ENCODE measurements at places on chromosomes 3 and 15.
A peak's percentile ranks its signal among the peaks of the same experiment; 100 is the strongest.

DNA sequence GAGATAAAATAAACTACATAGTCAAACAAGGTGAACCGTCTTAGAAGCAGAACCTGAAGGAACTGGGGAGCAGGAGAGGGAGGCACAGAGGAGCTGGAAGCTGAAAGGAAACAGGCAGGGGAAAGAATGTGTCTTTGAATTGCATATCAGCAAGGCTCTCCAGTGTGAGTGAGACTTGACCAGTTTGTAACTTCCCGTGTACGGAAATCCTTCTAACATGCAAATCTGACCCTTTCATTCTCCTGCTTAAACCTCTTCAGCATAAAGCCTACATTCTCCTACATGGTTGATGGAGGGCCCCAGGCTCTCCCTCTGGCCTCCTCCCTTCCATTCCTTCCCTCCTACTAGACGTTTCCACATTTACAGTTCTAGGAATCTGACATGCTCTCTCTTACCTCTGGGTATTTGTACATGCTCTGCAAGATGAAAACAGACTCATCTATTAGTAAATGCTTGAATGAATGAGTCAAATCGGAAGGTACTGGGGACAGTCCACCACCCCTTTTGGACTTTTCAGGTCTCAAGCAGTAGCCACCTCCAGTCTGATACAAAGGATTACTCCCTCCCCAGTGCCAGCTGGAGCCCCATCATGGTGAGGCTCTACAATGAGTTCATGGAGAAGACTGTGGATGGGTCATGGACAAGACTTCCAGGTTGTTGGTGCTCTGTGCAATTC, 6.1 kb upstream of the SLC25A38 start:
- DNase-seq, result no peak

DNA sequence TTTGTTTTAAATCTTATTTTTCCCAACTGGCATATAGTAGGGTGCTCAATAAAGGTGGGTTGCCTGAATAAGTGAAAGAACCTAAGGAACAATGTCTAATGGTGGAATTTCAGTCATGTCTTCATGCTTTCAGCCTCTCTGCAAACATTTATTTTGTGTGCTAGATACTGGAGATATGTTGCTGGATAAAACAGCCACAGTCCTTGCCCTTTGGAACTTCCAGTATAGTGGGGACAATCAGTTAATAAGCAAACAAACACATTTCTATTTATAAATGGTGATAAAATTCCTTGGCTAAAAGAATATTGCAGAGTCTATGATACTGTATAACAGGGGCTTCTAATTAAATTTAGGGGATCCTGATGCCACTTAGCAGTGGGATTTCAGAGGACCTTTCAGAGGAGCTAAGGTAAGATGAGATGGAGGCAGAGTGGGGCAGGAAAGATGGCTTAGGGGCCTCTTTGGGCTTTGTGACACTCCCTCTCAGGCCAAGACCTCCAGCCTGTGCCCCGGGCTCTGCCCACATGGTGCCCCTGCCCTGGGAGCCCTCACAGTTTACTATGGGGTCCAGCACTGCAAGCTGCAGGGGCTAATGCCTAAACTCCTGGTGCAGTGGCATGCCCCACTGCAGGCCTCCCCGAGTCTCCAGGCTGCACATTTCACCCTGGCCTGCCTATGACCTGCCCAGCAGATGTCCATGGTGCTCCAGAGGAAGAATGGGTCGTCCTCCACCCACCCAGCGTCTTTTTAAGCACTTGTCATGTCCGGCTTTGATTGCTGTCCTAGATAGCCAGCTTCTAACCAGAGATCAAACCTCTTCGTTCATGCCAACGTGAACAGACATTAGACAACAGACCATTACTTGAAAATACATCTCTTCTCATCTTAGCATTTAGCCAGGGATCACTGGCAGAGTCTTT, 61.6 kb upstream of the PRR23C start:
- peak; percentile 1 for DNase-seq

DNA sequence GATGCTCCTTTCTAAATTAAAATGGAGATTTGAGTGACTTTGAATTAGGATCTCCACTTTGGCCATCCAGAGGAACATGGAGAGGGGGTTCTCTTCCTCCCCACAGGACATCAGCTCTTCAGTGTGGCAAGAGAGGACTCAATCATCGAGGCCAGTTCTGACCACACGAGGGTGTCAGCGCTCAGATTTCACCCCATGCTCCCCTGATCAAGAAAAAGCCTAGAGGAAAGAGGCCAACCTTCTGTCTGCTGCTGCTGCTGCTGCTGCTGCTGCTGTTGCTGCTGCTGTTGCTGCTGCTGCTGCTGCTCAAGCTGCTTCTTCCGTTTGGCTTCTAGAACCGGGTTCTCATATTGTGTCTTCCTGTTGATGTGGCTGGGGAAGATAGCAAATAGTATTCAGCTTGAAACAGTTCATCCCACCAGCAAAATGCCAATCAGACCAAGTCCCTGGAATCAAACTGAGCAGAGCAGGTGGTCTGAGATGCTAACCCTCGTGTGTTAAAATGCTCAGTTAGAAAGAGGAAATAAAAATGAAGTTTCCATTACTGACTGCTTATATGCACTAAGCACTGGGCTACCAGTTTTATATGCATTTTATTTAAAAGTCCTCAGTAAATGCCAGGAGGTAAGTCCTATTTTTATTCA, 599.0 kb downstream of the MAGI1 start:
- DNase-seq, result peak; percentile 42

DNA sequence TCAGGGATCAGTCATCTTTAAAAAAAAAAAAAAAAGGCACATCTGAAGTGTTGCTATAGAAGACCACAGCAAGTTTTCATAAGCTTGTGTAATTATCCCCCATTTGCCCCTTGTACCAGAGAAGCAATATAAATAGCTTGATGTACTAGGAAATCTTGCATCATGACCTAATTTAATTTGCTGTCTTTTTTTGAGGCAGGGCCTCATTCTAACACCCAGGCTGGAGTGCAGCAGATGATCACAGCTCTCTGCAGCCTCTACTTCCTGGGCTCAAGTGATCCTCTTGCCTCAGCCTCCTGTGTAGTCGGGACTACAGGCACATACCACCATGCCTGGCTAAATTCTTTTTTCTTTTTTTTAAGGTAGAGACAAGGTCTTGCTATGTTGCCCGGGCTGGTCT, 88.7 kb downstream of the ARIH1 start:
- no peak for DNase-seq

DNA sequence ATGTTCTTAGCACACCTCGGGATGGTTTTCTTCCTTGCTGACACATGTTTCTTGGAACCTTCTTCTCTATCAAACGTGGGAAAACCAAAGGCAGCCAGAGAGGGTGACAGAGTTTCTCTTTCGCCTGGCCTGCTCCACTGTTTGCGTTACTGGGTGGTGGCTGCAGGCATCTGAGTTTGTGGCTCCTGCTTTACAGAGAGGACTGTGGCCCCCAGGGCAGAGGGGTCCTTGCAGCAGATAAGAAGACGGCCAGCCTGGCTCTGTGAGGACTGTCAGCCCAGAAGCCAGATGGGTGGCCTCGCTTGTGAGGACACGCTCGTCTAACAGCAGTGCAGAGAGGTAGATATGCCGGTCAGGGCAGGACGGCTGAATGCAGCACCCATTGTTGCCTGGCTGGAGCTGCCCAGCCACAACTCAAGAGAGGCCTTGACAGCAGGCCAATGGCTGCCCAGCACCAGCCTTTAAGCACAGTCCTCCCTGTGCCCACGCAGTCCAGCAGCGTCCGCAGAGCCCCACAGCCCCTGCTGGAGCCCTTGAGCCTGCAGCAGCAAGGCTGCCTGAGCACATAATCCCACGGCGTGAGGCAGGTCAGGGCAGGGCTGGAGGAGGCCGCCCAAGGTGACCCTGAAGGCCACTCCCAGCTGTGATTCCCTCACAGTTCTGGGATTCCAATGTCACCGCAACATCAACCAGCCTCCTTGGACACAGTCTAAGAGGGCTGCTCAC, 15.0 kb upstream of the SPTBN5 start:
- peak; percentile 26 for DNase-seq

- no peak for DNase-seq
Observed at GRCh38 chr3:73874606-73875369, 250.0 kb upstream of the PDZRN3 start.

DNA sequence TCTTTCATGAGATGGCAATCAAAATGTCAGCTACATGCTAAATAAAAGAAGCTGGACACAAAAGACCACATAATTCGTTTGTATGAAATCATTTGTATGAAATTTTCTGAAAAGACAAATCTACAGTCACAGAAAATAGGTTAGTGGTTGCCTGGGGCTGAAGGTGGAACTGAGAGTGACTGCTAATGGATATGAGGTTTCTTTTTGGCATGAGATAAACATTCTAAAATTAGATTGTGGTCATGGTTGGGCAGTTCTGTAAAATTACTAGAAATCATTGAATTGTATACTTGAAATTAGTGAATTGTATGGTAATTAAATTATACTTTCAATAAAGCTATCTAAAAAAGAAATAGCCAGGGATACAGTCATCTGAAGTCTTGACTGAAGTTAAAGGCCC, 2.7 kb upstream of the DMXL2 start:
- no peak for DNase-seq

DNA sequence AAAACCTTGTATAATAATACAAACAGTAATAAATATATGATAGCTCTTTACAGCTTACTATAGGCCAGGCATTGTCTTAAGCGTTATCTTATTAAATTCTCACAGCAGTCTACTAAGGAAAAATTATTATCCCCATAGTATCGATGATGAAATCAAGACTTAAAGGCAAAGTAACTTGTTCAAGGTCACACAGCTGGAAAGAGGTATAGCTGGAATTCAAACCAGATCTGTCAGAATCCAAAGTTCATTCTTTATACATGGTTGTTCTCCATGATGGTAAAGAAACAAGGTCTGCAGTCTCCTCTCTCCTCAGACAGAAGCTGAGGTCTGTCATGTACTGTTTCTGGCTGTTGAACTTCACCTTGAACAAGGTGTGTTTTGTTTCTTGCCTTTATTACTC, 15.4 kb upstream of the SLC22A13 start:
- no peak for DNase-seq

DNA sequence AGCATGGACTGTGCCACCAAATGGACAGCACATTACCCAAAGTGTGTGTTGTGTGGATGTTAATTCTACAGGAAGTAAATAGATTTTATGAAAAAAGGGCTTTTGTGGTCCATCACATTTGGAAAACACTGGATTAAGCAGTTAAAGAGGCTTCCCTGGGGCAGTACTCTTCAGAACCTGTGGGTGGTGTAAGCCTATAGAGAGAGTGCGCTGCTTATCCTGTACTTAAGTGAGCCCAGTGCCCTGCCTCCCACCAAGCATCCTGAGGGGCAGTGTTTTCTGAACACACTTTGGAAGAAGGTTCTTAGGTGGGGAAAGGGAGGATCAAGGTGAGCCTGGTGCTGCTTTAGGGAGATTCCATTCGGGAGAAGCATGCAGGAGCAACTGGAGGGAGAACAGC, 10.9 kb downstream of the TTLL3 start:
- no peak for DNase-seq

DNA sequence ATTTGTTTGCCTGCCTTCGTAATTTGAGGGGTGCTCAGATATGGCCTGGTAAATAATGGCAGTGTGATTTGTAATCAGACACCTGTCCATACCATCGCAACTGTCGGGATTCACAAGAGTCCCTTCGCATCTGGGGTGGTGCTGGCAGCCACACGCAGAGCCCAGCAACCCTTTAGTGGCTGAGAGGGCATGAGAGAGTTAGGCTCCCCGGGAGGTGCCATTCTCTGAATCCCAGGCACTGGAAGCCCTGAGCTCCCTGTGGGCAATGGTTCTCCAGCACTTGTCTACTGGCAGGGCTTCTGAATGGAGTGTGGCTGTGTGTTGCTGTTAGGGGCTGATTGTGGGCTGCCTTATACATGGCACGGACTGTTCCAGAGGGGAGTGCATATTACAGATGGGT, 230.1 kb downstream of the EBLN2 start:
- no peak for DNase-seq

GRCh38 chr3:178060407-178060806, 475.8 kb upstream of the KCNMB2 start:
- DNase-seq, result no peak

DNA sequence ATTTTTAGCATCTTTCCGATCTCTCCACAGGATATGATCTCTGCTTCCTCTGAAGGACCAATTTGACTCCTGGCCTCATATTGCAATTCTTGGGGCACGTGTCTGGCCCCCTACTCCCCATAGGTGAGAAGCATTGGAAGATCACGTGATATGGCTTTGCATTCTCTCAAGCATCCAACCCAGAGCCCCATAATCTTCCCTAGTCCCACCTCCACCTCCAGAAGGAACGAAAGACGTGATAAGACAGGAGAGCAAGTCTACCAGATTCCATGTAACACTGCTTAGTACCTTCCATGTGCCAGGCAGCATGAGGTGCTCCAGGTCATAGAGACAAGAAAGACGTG, 176.3 kb downstream of the MEGF11 start:
- DNase-seq, result no peak

DNA sequence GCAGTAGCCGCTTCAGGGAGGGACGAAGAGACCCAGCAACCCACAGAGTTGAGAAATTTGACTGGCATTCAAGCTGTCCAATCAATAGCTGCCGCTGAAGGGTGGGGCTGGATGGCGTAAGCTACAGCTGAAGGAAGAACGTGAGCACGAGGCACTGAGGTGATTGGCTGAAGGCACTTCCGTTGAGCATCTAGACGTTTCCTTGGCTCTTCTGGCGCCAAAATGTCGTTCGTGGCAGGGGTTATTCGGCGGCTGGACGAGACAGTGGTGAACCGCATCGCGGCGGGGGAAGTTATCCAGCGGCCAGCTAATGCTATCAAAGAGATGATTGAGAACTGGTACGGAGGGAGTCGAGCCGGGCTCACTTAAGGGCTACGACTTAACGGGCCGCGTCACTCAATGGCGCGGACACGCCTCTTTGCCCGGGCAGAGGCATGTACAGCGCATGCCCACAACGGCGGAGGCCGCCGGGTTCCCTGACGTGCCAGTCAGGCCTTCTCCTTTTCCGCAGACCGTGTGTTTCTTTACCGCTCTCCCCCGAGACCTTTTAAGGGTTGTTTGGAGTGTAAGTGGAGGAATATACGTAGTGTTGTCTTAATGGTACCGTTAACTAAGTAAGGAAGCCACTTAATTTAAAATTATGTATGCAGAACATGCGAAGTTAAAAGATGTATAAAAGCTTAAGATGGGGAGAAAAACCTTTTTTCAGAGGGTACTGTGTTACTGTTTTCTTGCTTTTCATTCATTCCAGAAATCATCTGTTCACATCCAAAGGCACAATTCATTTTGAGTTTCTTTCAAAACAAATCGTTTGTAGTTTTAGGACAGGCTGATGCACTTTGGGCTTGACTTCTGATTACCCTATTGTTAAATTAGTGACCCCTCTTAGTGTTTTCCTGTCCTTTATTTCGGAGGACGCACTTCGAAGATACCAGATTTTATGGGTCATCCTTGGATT, at the start of gene MLH1:
Gene MLH1, plus strand, starts transcription at position 193 of the 958 bp plus-strand sequence. Its CDS starts 30 bp downstream, at position 223.
- DNase-seq, result peak; percentile 91
